ENCODE measurements at places on chromosomes 12 and 14.

- DNase-seq, result no peak
Observed at GRCh38 chr12:84113666-84114065, 798.9 kb downstream of the SLC6A15 start.

DNA sequence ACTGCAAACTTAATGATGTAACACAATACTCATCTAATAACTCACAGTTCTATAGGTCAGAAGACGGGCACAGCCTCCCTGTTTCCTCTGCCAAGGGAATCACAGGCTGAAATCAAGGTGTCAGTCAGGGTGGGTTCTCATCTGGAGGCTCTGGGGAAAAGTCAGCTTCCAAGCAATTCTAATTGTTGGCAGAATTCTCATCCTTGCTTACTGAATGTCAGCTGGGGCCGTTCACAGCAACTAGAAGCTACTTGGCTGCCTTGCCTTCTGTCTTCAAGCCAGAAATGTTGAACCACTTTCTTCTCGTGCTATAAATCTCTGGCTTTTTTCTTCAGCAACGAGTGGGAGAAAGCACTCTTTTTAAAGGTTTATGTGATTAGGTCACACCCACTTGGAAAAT, 80.1 kb upstream of the PDZRN4 start:
- DNase-seq, result no peak

- no peak for DNase-seq
Observed at GRCh38 chr12:120362516-120363273, 6.3 kb downstream of the MSI1 start.

DNA sequence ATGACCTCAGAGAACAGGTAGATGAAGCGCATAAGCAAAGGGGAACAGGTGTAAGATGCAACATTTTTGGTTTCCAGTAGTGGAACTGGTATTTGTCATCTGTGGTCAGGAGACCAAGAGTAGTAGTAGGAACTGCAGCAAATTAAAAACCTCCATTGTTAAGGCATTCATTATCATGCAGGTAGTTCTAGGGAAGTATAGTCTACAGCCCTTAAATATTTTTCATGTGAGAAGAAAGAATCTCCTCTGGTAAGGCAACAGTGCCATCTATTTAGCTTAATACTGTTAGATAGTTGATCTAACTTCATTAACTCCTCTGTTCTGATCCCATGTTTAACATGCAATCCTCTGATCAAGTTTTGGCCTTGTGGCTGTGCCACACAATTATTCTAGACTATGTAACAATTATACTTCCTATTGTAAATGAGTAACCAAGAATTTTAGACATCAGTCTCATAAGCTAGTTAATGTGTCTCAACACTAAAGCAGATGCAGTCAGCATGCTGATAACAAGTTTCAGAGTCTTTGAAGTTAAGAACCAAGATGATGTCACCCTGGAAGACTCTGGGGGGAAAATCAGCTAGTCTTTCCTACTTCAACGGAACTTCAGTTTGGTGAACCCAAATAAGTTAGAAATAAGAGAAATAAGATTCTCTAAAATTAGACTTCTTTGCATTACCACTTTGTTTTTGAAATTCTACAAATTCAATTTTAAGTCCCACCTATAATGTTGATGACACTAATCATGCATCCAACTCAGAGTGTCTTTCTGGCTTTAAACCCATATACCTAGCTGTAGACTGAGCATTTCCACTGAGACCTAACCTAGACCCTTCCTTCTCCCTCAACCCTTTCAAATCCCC, 70.9 kb downstream of the STXBP6 start:
- DNase-seq, result no peak

DNA sequence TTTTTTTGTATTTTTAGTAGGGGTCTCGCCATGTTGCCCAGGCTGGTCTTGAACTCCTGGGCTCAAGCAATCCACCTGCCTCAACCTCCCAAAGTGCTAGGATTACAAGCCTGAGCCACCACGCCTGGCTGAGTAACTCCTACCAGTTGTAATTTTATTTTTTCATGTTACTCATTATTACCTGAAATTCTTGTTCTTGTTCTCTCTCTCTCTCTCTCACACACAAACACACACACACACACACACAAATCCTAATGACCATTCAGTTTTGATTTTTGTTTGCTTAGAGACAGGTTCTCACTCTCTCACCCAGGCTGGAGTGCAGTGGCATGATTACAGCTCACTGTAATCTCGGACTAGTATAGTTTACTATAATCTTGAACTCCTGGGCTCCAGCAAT, 30.2 kb downstream of the DNAL1 start:
- no peak for DNase-seq

DNA sequence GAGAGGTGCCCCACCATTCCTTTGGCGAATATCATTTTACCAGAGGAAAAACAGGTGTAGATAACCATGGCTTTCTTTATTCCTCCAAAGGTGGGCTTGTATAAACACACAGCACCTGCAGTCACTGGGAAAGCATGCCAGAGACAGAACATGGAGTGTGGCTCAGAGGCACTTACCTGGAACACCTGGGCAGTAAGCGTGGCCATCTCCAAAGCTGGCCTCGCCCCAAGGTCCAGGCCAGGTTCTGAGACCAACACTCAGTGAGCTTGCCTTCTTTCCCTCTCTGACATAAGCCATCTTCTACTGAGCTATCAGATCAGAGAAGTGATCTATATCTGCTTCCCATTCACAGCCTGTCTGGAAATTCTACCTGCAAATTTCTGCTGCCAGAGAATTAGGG, 70.5 kb downstream of the NUAK1 start:
- DNase-seq, result no peak

DNA sequence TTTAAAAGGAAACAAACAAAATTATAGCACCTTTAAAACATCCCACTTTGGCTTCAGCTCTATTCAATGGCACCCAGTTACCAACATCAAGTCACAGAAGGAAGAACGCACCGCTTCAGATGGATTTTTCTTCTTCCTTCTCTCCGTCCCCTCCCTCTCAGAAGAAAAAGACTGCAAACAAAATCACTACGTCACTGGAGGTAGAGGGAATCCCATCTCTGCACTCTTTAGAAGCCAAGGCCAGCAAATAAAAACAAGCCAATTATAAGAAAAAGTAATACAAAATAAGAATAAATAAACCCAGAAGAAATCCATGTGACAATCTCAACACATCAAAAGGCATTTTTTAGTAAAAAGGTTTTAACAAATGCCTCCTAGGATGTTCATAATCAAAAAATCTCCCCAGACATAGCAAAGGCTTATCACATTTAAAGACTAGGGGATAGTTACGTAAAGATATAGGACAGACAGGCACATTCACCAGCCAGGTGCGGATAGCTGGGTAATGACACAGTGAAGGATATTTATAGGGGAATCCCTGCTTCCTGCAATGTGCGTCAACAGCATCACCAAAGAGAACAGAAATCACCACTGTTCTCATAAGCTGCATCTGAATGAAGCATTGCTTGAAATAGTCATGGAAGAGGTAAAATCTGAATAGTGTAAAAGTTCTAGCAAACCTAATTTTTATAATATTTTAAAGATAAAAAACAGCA, 89.4 kb downstream of the R3HDM2 start:
- DNase-seq, result no peak

DNA sequence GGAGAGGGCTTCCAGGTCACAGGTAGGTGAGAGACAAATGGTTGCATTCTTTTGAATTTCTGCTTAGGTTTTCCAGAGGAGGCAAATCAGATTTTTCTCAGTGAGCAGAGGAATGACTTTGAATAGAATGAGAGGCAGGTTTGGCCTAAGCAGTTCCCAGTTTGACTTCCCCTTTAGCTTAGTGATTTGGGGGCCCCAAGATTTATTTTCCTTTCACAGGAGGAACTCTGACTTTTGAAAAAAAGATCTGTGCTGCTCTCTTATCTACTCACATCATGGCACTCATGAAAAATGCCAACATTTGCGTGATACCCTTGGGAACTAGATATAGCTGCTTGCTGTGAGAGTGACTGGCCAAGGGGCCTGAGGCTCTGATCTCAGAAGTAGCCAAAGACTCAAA, 58.0 kb upstream of the EVL start:
- DNase-seq, result no peak

GRCh38 chr12:24679126-24679525, 269.8 kb downstream of the BCAT1 start:
- DNase-seq, result no peak

GRCh38 chr12:69324797-69325466, 23.2 kb upstream of the LYZ start:
- DNase-seq, result no peak

Data from anterior cingulate cortex (tissue), 58 donors.